ENCODE measurements at places on chromosomes 5 and 9. TPM values are rescaled to one million over a fixed set of nuclear protein-coding genes. Genes with fewer than 3 reads are reported as not detected.

DNA sequence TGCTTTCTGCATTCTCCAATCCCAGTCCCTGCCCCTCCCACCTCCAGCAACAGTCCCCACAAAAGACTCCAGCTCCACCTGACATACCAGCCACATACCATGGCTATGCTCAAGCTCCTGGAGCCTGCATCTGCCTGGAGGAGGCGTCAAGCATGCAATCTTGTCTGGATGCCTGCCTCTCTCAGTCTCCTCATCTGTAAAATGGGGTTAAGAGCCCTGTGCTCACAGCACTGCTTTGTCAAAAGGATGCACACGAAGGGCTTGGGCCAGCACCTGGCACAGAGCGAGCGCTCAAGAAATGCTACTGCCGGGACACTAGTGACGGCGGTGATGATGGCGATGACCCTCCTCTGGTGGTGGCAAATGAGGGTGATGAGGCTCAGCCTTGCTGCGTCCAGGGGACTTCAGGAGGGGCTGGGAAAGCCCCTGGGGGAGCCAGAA, 202.9 kb upstream of the IER5L start:
- no peaks in the 10 kb centered on the region for H3K36me3 ChIP-seq
- no peak for DNase-seq
- no peaks in the 10 kb centered on the region for H3K27me3 ChIP-seq
- H3K27ac ChIP-seq: no peak overlapping the region

- DNase-seq: no peak
- H3K27me3 ChIP-seq: peaks cover 12% of the 10 kb centered on the region
- H3K27ac ChIP-seq: no peak overlapping the region
- H3K4me3 ChIP-seq: no peak overlapping the region
Measured at GRCh38 chr5:89011778-89012711, 129.1 kb upstream of the MEF2C start.

DNA sequence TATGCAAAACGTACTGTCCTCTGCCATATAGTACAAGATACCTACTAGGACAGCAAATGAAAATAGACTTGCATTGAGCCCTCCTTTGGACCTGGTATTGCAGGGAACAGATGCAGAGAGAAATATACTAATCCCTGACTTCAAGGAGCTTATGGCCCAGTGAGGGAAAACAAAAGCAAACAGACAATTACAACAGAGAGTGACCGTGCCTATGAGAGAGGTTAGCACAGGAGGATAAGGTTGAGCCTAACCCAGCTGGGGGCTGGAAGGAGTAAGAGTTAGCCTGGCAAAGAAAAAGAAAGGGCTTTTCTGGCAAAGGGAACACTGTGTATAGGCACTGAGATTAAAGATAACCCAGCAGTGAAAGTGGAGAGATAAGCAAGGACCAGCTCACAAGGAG, 5.5 kb downstream of the CDC26 start:
- H3K27me3 ChIP-seq: no peaks in the 10 kb centered on the region
- DNase-seq: no peak
- H3K4me3 ChIP-seq: no peak overlapping the region
- H3K36me3 ChIP-seq: peaks cover 65% of the 10 kb centered on the region
- peaks cover 12% of the 10 kb centered on the region for H3K4me1 ChIP-seq

DNA sequence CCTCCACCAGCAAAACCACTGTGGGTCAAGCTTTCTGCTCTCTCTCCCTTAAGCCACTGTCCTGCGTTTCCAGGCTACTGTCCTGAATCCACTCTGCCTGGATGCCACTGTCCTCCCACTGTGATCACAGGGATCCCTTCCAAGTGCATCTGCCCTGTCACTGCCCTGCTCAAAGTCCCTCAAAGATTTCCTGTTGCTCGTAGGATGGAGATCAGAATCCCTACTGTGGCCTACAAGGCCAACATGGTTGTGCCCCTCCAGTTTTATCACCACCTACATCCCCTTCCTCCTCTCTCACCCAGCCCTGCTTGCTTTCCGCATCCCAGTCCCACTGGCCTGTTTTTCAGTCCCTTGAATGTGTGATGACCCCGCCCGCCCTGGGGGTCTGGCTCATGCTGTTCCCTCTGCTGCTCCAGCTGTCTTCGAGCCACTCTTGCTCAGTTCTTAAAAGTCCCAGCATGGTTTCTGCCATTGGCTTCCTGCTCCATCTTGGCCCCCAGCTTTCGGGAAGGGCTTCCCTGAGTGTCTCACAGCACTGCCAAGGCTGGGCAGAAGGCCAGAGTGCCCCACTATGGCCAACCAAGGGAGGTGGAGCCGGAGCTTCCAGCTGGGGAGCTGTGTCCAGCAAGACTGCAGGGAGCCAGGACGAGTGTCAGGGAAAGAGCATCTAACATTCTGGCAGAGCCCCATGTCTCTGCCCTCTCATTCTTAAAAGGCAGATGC, 12.9 kb upstream of the FRRS1L start:
- H3K36me3 ChIP-seq: no peaks in the 10 kb centered on the region
- DNase-seq: no peak
- H3K27ac ChIP-seq: no peak overlapping the region
- H3K4me1 ChIP-seq: no peaks in the 10 kb centered on the region
- no peaks in the 10 kb centered on the region for H3K27me3 ChIP-seq

DNA sequence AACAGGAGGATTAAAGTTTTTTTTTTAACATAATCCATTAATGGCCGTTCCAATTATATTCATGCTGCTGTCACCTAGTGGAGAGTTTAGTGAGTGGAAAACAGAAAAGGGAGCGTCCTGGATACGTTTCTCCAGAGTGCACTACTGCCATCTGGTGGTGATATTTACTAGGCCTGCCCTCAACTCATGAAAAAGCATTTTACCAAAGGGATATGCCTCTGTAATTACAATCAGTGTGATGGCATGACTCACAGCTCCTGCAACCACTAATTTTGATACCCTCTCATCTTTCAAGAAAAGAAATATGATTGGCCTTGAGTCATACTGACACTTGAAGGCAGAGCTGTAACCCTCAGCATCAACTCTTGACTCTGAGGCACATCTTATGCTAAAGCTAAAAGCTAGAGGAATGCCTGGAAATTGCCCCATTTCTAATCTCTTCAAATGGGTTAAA, 20.1 kb downstream of the MINAR2 start:
- H3K4me3 ChIP-seq: no peak overlapping the region
- peak; percentile 97 for DNase-seq
- peaks cover 5% of the 10 kb centered on the region for H3K4me1 ChIP-seq
- no peaks in the 10 kb centered on the region for H3K27me3 ChIP-seq

DNA sequence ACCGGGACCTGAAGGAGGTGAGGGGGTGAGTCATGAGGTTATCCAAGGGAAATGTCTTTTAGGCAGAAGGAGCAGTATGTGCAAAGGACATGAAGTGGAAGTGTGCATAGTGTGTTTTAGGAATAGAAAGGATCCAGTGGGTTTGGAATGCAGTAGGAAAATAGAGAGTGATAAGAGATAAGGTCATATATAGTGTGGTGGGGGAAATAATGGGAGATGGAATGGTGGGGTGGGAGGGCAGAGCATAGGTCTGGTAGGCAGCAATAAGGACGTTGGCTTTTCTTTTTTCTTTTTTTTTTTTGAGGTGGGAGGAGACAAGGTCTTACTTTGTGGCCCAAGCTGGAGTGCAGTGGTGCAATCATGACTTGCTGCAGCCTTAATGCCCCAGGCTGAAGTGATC, 17.8 kb downstream of the SNX24 start:
- H3K27ac ChIP-seq: no peak overlapping the region
- no peak for DNase-seq
- no peak overlapping the region for H3K4me3 ChIP-seq
- H3K36me3 ChIP-seq: peaks cover 17% of the 10 kb centered on the region

The OBP2B gene
- not detected for total RNA-seq

Measured in MCF 10A (cell line).